Spinal cord (tissue), 10 donors: ENCODE measurements at places on chromosomes 1 and 21. TPM values are rescaled to one million over a fixed set of nuclear protein-coding genes. Genes with fewer than 3 reads are reported as not detected.

The OR2W3 gene
- total RNA-seq, result 2.1 TPM

The DCDC2B gene
- not detected for total RNA-seq

The HEYL gene
- 3.2 TPM for total RNA-seq

The IGFN1 gene
- total RNA-seq, result 2.0 TPM

The C1orf94 gene
- total RNA-seq, result 0.50 TPM

The BGLAP gene
- 1.5 TPM for total RNA-seq

The PRKAA2 gene
- 12.6 TPM for total RNA-seq

GRCh38 chr1:85320371-85321131 lies 44.1 kb upstream of the BCL10 start:
- H3K4me1 ChIP-seq, result peaks cover 3% of the 10 kb centered on the region
- no peaks in the 10 kb centered on the region for H3K27me3 ChIP-seq
- no peak overlapping the region for H3K4me3 ChIP-seq
- no peak for DNase-seq
- H3K36me3 ChIP-seq, result peaks cover 5% of the 10 kb centered on the region

DNA sequence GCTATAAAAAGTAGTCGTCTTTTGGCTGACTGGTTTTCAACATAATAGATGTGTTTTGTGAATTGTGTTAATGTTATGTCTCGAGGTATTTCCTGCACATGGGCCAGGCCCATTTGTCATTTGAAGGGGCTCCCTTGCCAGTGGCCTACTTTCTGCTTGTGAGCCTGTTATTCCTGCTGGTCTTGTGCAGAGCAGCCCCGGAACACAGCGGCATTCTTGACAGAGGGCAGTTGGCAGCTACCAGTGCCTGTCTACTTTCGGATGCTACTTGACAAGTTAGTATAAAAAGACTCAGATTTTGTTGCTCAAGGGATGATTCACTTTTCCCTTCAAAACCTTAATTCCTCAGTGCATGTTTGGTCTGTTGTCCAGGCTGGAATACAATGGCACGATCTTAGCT lies 28.5 kb downstream of the PGM1 start:
- H3K27me3 ChIP-seq, result no peaks in the 10 kb centered on the region
- H3K4me1 ChIP-seq, result peaks cover 3% of the 10 kb centered on the region
- no peak overlapping the region for H3K27ac ChIP-seq
- no peaks in the 10 kb centered on the region for H3K36me3 ChIP-seq
- no peak overlapping the region for H3K4me3 ChIP-seq

GRCh38 chr1:9078015-9078751 lies 8.7 kb upstream of the SLC2A5 start:
- no peaks in the 10 kb centered on the region for H3K36me3 ChIP-seq
- no peaks in the 10 kb centered on the region for H3K27me3 ChIP-seq
- H3K27ac ChIP-seq, result no peak overlapping the region
- no peak overlapping the region for H3K4me3 ChIP-seq

- no peak for DNase-seq
- peaks cover 20% of the 10 kb centered on the region for H3K4me1 ChIP-seq
- no peak overlapping the region for H3K4me3 ChIP-seq
- H3K27ac ChIP-seq, result no peak overlapping the region
- no peaks in the 10 kb centered on the region for H3K27me3 ChIP-seq
These were observed 16.3 kb upstream of the PEF1 start for GRCh38 chr1:31660871-31661455.

DNA sequence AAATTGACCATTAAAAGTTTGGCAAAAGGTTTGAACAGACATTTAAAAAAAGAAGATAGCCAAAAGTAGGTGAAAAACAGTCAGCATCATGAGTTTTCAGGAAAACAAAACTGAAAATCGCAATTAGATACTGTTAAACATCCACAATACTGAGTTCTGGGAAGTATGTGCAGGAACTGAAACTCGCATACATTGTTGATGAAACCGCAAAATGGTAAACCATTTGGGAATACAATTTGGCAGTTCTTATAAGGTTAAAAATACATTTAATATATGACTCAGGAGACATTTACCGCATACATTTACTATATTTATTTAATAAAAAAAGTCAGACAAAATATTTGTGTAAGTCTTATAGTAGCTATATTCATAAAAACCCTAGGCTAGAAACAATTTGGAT lies 393.2 kb downstream of the COL11A1 start:
- no peaks in the 10 kb centered on the region for H3K4me1 ChIP-seq
- DNase-seq, result no peak
- H3K36me3 ChIP-seq, result no peaks in the 10 kb centered on the region
- H3K27ac ChIP-seq, result no peak overlapping the region

- peaks cover 3% of the 10 kb centered on the region for H3K4me1 ChIP-seq
- DNase-seq, result no peak
- H3K36me3 ChIP-seq, result peaks cover 71% of the 10 kb centered on the region
- no peak overlapping the region for H3K4me3 ChIP-seq
- H3K27ac ChIP-seq, result no peak overlapping the region
These were observed 50.0 kb downstream of the KCNAB2 start for GRCh38 chr1:6095511-6096242.

GRCh38 chr1:168091063-168091462 lies 45.7 kb downstream of the GPR161 start:
- H3K27ac ChIP-seq, result no peak overlapping the region
- no peaks in the 10 kb centered on the region for H3K27me3 ChIP-seq
- no peak overlapping the region for H3K4me3 ChIP-seq
- peaks cover 59% of the 10 kb centered on the region for H3K36me3 ChIP-seq

DNA sequence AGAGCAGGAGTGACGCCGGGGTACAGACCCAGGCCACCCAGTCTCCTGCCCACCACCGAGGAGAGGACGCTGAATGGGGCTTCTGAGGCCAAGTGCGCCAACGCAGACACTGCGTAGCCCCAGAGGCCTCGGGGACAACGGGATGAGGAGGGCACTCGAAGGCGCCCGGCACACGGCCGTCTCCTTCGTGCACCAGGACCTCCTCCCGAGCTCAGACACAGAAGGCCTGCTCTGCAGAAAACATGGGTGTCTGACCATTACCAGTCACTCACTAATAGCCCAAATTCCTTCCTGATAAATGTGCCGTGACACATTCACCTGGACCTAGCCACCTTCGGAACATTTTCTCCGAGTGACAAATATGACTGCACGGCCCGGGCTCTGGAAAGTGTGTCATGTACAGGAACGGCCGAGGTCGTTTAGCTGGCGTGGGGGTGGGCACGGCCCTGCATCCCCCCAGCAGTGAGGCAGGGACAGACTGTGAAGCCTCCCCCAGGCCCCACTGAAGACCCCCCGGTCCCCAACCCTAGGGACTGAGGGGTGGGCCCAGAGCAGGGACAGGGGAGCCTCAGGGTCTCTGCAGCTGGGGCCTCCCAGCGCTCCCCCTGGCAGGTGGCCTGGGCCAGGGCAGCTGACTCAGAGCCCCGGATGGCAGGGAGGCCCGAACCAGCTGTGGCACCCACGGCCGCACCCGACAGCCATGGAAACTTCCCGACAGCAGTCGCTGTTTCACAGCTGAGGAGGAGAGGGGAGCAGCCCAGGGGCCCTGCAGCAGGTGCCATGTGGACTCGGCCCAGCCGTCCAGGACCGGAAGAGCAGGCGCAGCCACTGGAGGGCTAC lies 16.7 kb upstream of the COL6A2 start:
- no peak overlapping the region for H3K4me3 ChIP-seq
- H3K36me3 ChIP-seq, result no peaks in the 10 kb centered on the region
- H3K27ac ChIP-seq, result no peak overlapping the region
- H3K27me3 ChIP-seq, result no peaks in the 10 kb centered on the region
- DNase-seq, result no peak

DNA sequence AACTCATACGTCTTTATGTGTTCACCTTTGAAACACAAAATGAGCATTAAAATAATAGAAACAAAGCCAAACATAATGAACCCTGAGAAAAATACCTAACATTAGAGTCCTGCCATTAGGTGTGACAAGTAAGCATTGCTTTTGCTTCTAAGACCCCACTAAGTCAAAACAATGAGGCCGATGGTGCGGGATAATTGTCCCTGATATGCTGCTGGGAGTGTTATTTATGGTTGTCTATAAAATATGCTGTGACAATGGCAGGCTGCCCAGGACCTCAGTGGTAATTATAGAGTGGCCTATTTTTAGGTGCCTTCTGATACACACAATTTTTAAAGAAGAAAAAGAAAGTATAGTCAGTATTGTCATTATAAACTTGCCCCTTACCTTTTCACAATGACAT lies 1423.1 kb downstream of the AMY1C start:
- no peaks in the 10 kb centered on the region for H3K27me3 ChIP-seq
- H3K4me1 ChIP-seq, result no peaks in the 10 kb centered on the region
- no peak overlapping the region for H3K27ac ChIP-seq
- no peak overlapping the region for H3K4me3 ChIP-seq
- H3K36me3 ChIP-seq, result no peaks in the 10 kb centered on the region
